NCI-H2029 treated with DMSO at 0.1 percent for 48 hours (cell line): ENCODE measurements at places on chromosomes 6 and 20.

- DNase-seq, result no peak
These were observed 221.0 kb downstream of the NFATC2 start for GRCh38 chr20:51321343-51322163.

GRCh38 chr20:5164645-5165625 lies 38.1 kb downstream of the CDS2 start:
- DNase-seq, result no peak

- DNase-seq, result no peak
These were observed 9.7 kb downstream of the BTN3A1 start for GRCh38 chr6:26411751-26412150.

- no peak for DNase-seq
These were observed 10.6 kb downstream of the NOL4L start for GRCh38 chr20:32574296-32575226.

DNA sequence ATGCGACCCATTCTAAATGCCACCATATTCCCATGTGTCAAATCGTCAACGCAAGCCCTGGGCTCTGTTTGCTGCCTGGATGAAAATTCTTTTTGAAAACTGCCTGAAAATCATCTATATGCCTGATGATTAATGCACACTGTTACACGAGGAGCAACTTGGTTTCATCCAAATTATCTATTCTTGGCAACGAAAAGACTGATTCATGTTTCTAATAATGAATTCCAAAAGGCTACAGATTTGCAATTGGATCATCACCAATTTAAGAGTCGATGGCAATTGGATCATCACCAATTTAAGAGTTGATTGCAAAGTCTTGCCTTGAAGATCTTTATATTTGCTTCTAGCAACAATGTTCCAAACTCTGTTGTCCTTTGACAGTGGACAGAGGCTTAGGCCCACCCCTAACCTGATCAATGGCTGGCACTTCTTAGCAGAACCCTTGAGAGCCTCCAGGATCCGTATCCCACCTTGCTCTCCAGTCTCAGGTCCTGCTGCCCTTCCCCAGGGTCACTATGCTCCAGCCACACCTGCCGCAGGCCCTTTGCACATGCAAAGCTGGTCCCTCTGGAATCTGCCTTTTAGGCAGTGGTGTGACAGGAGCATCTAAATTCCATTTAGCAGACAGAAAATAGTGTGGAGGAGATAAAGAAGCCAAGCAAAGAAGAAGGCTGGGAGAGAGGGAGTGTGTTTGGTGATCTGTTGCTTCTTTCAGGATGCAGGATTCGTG lies 460.9 kb upstream of the SULF2 start:
- no peak for DNase-seq

DNA sequence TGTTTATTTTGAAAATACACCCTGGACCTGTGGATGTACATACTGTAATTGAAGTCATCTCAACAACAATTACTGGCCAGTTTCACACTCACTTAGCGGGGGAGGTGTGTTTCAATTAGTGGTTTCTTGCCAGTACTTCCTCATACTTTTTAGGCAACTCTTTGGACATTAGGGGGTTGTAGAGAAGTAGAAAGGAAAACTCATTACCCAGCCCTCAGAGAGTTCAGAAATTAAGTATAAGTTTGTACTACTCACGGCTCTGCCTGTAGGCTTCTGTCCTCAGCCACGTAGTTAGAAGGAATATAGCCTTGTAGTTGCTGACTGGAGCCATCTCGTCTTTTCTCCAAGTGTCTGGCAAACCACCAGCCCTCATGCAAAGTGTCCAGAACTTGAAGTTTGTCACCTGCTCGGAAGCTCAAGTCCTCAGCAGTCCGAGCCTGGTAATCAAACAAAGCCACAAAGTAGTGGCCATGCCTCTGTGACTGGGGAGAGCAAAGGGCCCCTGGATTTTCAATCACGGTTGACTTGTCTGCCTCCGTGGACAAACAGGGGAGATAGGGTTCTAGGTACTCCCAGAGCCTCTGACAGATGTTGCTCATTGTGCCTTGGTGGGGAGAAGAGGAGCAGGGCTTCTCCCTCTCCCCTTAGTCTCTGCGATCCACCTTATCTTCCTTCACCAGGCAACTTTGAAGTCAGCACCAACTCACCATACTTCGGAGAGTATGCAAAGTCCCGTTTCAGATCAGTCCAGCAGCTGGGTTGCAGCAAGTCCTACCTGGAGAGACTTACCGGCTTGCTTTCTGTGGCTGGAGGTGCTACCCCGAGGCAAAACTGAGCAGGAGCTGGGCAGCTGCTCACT lies 749 bp downstream of the FRK start:
- DNase-seq, result no peak

- peak; percentile 89 for DNase-seq
These were observed 13.6 kb downstream of the FGD2 start for GRCh38 chr6:37019065-37019450.

DNA sequence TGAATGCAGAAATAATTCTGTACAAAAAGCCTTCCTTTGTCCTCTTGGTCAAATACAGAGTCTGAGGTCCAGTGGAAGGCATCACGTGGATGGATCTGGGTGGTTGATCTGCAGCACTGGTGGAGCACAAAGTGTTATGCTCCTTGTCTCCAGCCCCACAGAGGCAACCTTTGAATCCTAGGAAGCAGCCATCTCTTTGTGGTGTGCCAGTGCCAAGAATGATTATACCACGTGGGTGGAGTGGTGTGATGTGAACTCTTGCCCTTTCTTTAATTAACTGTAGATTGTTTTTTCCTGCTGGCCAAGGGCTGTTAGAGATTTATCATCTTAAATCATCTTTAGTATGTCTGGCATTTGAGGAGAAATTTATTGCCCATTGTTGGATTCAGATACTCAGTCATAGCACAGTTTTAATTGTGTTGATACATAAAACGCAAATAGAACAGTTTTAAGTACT lies 31.1 kb downstream of the NCOA7 start:
- peak; percentile 99 for DNase-seq

DNA sequence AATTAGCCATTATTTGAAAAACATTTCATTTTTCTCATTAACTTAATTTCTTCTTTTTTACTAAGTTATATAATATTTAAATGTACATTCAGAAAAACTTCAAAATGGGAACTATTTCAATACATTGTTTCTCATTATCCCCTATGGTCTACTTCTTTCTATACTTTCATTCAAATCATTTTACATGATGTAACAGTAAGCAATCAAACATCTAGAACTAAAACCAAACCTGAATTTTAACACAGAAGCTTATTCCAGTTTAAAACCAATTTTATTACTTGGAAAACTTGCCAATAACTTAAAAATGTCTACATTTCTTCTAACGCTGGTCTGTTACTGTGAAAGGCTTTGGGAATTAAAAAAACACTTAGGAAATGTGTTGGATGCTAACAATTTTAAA lies 4.6 kb upstream of the PRR18 start:
- DNase-seq, result no peak

- no peak for DNase-seq
These were observed 34.6 kb upstream of the SCRT2 start for GRCh38 chr20:709991-710779.

GRCh38 chr6:86412057-86412456 lies 525.3 kb upstream of the HTR1E start:
- DNase-seq, result no peak

- no peak for DNase-seq
These were observed 98.9 kb downstream of the IRF4 start for GRCh38 chr6:490251-491037.

DNA sequence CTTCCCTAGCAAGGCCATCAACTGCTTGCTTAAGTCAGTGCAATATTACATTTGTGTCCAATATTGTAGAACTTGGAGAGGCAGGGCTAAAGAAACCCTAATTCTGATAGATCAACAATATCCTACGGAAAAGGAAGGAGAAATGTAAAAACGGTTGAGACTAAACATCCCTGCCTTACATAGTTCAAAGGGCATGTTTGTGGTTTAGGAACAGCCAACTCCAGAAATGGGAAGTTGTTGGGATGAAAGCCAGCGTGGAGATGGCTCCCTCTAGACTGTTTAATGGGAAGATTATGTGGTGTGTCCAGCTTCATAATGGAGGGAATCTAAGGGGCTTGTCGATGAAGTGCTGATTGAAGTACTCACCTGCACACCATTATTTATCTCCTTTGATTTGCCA lies 145.3 kb upstream of the TENT5A start:
- DNase-seq, result no peak

DNA sequence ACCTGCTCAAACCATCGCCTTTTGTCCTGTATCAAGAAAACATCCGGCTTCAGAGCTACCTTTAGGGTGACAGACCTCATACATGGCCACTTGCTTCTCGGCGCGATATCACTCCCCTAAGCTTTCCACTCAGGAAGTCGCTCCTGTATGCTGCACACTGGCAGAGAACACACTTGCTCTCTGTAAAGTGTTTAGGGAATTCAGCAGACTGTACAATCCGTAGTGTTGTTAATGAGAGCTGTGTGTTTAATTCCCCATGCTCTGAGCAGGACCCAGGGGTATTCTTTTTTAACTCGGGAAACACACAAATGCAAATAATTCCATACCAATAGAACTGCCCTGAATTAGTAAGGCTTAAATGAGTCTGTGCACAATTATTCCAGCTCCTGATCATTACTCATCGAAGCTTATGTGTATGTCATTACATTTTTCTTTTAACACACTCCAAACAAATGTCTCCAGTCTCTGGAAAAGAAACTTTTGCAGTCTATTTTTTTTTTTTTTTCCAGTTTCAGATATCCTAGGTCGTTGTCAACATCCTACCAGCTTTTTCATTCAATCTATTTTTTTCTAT lies 338.7 kb upstream of the ARID1B start:
- DNase-seq, result no peak

GRCh38 chr6:137866200-137866913 lies 702 bp upstream of the TNFAIP3 start:
- DNase-seq, result no peak

GRCh38 chr20:8507231-8507630 lies 375.2 kb downstream of the PLCB1 start:
- no peak for DNase-seq

GRCh38 chr6:34015586-34015985 lies 130.3 kb downstream of the GRM4 start:
- DNase-seq, result no peak

- DNase-seq, result peak; percentile 99
These were observed 391.8 kb upstream of the SOX4 start for GRCh38 chr6:21201637-21202350.

GRCh38 chr20:10594296-10594868 lies 79.4 kb downstream of the JAG1 start:
- no peak for DNase-seq

- DNase-seq, result no peak
These were observed 49.2 kb upstream of the CST5 start for GRCh38 chr20:23928788-23929187.

- no peak for DNase-seq
These were observed 263.1 kb upstream of the SUPT3H start for GRCh38 chr6:45640811-45641210.

GRCh38 chr6:255041-255750 lies 37.1 kb upstream of the DUSP22 start:
- DNase-seq, result no peak

- no peak for DNase-seq
These were observed 124.4 kb upstream of the FOXQ1 start for GRCh38 chr6:1187293-1188131.

DNA sequence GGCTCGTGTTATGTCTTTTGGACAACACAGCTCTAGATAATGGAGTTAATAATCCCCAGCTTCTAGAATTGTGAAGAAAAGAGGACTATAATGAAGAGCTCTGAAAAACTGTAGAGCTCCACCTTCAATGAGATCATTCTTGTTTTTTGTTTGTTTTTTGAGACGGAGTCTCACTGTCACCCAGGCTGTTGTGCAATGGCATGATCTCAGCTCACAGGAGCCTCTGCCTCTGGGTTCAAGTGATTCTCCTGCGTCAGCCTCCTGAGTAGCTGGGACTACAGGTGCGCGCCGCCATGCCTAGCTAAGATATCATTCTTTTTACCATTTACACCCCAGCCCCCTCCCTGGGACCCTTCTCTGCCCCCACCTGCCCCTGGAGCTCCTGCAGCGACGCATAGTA lies 36.6 kb downstream of the ERGIC3 start:
- no peak for DNase-seq

GRCh38 chr20:32607727-32608663 lies 22.9 kb upstream of the NOL4L start:
- no peak for DNase-seq

GRCh38 chr6:158414851-158415262 lies 102.6 kb downstream of the TULP4 start:
- DNase-seq, result no peak

DNA sequence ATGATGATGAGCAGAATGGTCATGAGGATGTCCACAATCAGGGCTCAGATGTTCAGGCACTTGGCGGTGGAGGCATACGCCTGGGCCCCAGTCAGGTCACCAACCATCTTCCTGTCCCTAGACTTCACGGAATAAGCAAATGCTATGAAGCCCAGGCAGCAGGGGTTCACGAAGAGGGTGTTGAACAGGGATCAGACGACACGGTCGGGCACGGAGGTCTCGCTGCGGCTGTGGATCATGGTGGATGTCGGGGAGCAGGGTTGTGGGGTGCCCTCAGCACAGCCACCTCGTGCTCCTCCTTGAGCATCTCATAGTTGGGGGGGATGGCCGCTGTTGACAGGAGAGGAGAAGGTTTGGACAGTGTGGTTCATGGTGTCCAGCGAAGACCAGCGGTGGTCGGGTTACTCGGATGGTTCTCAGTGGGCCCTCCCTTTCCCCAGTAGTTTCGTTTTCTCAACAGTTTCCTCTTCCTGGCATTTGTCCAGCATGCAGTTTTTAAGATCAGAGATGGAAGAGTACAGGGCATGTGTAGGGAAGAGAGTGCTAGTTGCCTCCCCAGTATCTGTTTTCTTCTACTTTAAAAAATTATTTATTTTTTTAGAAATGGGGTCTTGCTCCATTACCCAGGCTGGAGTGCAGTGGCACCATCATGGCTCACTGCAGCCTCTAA lies 20.3 kb upstream of the SPDEF start:
- no peak for DNase-seq

DNA sequence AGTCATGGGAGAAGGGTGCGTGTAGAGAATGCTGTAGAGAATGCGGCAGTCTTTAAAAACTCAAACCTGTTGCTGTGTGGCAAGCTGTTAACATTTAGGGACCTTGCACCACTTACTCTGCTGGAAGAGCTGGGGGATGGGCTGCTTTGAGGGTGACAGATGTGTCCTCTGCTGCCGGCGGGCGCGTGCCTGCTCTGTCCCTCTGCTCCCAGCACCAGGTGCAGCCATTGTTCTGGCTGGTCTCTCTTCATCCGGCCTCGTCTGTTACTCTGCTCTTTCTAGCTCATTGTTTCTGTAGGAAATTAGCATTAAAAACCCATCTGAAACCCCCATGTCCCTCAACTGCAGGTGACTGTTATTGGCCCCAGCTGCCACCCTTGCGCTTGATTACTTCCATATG lies 78.5 kb downstream of the CBFA2T2 start:
- peak; percentile 92 for DNase-seq

DNA sequence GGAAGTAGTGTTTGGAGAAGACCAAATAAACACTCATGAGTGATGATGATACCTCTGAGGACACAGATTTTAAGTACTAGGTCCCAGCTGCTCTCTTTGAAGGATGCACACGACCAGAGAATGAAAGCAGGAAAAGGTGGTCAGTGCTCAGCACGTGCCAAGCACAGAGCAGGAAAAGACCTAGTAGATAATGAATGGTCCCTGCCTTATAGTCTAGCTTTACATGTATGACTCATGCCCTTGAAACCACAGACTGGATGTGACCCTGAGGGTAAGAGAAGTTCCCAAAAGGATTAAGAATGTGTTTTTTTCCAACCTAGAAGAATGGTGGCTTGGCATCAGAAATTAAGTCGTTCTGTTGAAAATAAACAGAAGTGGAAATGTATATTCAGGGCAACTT lies 2.8 kb upstream of the MC3R start:
- no peak for DNase-seq

- no peak for DNase-seq
These were observed 233.0 kb upstream of the CEP162 start for GRCh38 chr6:84460491-84460890.
